Lower lobe of right lung (tissue), 2 donors: ENCODE measurements at places on chromosomes 7 and 10. TPM values are rescaled to one million over a fixed set of nuclear protein-coding genes. Genes with fewer than 3 reads are reported as not detected.
A peak's percentile ranks its signal among the peaks of the same experiment; 100 is the strongest.

The OR2A5 gene
- total RNA-seq, result not detected

DNA sequence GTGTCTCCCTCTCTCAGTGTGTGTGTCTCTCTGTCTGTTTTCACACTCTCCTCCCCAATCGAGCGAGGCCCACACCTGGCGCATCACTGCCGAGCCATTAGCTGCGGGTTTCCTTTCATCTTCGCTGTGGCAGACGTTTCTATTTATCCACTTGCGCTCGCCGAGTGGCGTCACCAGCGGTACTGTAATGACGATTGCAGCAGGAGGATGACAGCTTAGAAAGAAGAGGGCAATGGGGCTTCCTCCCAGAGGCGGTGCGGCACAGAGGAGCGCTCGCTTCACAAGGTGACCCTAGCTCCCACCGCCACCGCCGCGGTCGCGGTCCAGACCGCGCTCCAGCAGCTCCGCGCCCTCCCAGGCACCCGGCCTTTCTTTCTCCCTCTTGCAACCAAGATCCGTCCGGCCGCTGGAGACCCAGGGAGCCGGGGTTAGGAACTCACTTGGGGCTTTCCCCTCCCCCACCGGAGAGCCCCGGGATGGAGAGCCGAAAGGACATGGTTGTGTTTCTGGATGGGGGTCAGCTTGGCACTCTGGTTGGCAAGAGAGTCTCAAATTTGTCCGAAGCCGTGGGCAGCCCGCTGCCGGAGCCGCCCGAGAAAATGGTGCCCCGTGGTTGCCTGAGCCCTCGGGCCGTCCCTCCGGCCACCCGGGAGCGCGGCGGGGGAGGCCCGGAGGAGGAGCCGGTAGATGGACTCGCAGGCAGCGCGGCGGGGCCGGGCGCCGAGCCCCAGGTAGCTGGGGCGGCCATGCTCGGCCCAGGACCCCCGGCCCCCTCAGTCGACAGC lies at the start of gene EVX1:
EVX1 (plus strand) TSS at position 248 of the 785 bp plus-strand sequence; CDS start at position 477, 229 bp downstream.
- H3K27ac ChIP-seq, result no peak within 1 kb of the TSS
- H3K4me3 ChIP-seq, result peak within 1 kb of the TSS; percentile 11
- peaks cover 100% of the 10 kb centered on the region for H3K27me3 ChIP-seq
- peaks cover 38% of the 10 kb centered on the region for H3K4me1 ChIP-seq
- no peaks in the 10 kb centered on the region for H3K36me3 ChIP-seq

DNA sequence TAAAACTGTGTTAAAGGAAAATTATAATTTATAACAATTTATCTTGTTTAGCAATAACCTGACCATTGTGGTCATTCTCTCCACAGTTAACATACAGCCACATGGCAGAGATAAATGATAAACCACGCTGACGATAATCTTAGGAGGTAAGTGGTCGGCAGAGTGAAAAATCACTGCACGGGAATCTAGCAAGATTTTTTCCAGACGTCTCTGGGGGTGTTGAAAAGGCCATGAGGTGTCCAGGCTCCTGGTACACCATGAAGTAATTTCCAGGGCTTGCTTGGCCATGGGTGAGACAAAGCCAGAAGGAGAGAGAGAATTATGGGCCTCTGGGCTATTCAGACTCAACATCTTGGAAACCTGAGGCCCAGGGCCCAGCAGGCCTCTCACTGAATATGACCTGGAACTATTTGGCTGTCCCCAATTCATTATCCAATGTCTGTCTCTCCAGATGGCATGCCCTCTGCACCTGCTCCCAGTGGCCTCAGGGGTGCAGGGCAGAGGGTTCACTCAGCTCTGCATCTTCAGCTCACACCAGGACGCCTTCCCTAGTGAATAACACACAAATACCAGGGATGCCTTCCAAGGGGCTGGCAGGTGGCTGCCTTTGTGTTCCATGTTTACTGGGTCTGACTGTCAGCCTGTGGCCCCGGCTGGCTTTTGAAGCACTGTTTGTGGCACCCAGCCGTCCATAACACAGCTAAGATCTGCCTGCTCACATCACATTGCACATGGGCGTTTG lies 590.4 kb upstream of the PFKP start:
- no peak for DNase-seq
- H3K27ac ChIP-seq, result no peak overlapping the region
- no peaks in the 10 kb centered on the region for H3K4me1 ChIP-seq
- H3K36me3 ChIP-seq, result no peaks in the 10 kb centered on the region
- H3K27me3 ChIP-seq, result no peaks in the 10 kb centered on the region
- H3K4me3 ChIP-seq, result no peak overlapping the region

GRCh38 chr10:70137927-70138883 lies 5.6 kb upstream of the AIFM2 start:
- DNase-seq, result no peak
- H3K27ac ChIP-seq, result no peak overlapping the region
- H3K4me3 ChIP-seq, result no peak overlapping the region
- H3K27me3 ChIP-seq, result no peaks in the 10 kb centered on the region
- H3K36me3 ChIP-seq, result peaks cover 13% of the 10 kb centered on the region

- H3K36me3 ChIP-seq, result no peaks in the 10 kb centered on the region
- no peak overlapping the region for H3K27ac ChIP-seq
- H3K4me1 ChIP-seq, result no peaks in the 10 kb centered on the region
- H3K27me3 ChIP-seq, result no peaks in the 10 kb centered on the region
Observed at GRCh38 chr10:88292185-88292514, 291.0 kb downstream of the RNLS start.

- H3K27ac ChIP-seq, result peak overlapping the region; percentile 31
- H3K4me3 ChIP-seq, result no peak overlapping the region
- H3K27me3 ChIP-seq, result no peaks in the 10 kb centered on the region
- peaks cover 45% of the 10 kb centered on the region for H3K36me3 ChIP-seq
- no peak for DNase-seq
- peaks cover 36% of the 10 kb centered on the region for H3K4me1 ChIP-seq
Observed at GRCh38 chr7:32588657-32589056, 93.4 kb downstream of the AVL9 start.

The CYP3A7 gene
- total RNA-seq, result 0.21 TPM

- peak; percentile 31 for DNase-seq
- no peaks in the 10 kb centered on the region for H3K27me3 ChIP-seq
- no peak overlapping the region for H3K4me3 ChIP-seq
- H3K27ac ChIP-seq, result no peak overlapping the region
- no peaks in the 10 kb centered on the region for H3K4me1 ChIP-seq
Observed at GRCh38 chr7:254337-255037, 35.5 kb upstream of the FOXL3 start.

GRCh38 chr10:11387044-11387443 lies 224.4 kb downstream of the USP6NL start:
- no peaks in the 10 kb centered on the region for H3K36me3 ChIP-seq
- no peaks in the 10 kb centered on the region for H3K27me3 ChIP-seq
- H3K4me3 ChIP-seq, result no peak overlapping the region
- no peaks in the 10 kb centered on the region for H3K4me1 ChIP-seq
- no peak overlapping the region for H3K27ac ChIP-seq

- DNase-seq, result no peak
- no peak overlapping the region for H3K4me3 ChIP-seq
- H3K27me3 ChIP-seq, result no peaks in the 10 kb centered on the region
Observed at GRCh38 chr10:74863551-74863950, 37.2 kb downstream of the KAT6B start.

The OR13A1 gene
- not detected for total RNA-seq

DNA sequence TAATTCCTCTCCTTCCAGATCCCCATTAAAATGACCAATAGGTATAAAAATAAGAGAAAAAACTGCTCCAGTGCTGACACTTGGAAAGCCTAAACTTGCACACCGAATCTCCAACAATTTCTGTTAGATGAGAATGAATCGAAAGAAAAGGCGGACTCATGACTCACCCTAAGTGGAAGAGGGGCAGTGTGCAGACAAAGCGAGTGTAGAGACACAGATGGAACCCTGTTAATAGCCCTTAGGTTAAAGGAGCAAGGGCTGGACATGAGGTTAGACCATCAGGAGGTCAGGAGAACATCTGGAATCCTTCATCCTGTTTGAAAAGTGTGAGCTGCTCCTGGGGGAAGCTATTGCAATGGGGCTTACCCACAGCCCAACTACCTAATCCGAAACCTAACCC lies 103.4 kb upstream of the GLI3 start:
- H3K4me1 ChIP-seq, result peaks cover 8% of the 10 kb centered on the region
- H3K27me3 ChIP-seq, result no peaks in the 10 kb centered on the region

The SCART1 gene
- 2.4 TPM for total RNA-seq

DNA sequence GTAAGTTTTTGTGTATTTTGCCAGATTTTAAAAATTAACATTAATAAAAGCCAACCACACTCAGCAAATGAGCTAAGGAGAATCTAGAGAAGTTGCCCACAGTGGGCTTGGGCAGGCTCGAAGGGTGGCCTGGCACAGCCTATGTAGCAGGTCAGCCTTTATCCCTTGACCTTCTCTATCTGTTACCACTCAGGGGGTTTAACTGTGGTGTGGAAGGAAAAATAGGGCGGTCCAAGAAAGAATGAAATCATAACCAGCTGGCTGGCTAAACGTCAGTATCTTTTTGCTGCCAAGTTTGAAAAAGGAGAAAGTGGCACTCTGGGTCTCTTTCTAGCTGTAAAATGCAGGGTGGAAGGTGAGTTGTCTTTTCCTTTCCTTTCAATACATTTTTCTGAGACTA lies 130.3 kb upstream of the ASAH2 start:
- H3K27ac ChIP-seq, result no peak overlapping the region
- H3K36me3 ChIP-seq, result no peaks in the 10 kb centered on the region
- H3K4me3 ChIP-seq, result no peak overlapping the region
- H3K27me3 ChIP-seq, result no peaks in the 10 kb centered on the region

DNA sequence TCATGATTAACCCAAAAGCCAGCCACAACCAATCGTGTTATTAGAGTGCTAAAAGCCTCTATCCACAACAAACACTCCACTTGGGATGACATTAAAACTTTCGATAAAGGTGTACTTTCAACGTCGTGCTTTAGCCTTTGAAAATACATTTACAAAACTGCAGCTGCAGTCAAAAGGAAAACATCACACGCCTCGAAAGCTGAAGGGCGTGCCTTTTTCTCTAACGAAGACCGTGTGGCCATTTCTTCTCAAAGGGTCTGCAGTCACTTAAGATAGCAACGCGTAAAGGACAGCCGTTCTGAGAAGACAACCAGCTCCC lies 1.1 kb downstream of the ARHGAP12 start:
- DNase-seq, result no peak
- no peaks in the 10 kb centered on the region for H3K36me3 ChIP-seq
- peak overlapping the region; percentile 96 for H3K27ac ChIP-seq
- H3K4me3 ChIP-seq, result peak overlapping the region; percentile 81
- H3K27me3 ChIP-seq, result no peaks in the 10 kb centered on the region

- H3K27ac ChIP-seq, result peak overlapping the region; percentile 61
- no peaks in the 10 kb centered on the region for H3K27me3 ChIP-seq
- H3K36me3 ChIP-seq, result no peaks in the 10 kb centered on the region
- peaks cover 94% of the 10 kb centered on the region for H3K4me1 ChIP-seq
Observed at GRCh38 chr10:125152450-125153368, 7.7 kb downstream of the CTBP2 start.

DNA sequence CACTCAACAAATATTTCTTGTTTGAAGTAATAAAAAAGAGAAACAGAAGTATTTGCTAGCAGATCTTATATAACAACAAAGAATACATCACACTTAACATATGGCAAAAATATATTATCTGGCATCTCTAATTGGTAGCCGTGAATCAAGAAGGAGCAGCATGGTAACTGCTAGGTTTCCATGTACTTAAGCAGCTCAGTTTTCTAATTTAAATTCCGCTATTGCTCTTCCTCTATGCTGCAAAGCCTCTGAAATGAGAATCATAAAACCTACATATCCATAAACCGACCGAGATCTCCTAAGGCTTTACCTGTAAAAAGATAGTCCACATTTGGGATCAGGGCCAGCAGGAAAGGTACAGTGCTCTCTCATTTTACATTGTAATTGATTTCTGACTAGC lies 76.6 kb upstream of the PTPRZ1 start:
- DNase-seq, result no peak
- no peaks in the 10 kb centered on the region for H3K36me3 ChIP-seq
- H3K4me1 ChIP-seq, result no peaks in the 10 kb centered on the region
- H3K27me3 ChIP-seq, result no peaks in the 10 kb centered on the region
- no peak overlapping the region for H3K4me3 ChIP-seq

- H3K36me3 ChIP-seq, result no peaks in the 10 kb centered on the region
- no peaks in the 10 kb centered on the region for H3K27me3 ChIP-seq
- H3K27ac ChIP-seq, result no peak overlapping the region
- no peak for DNase-seq
Observed at GRCh38 chr10:54496852-54497251, 304.2 kb downstream of the PCDH15 start.

The VAX1 gene
- not detected for total RNA-seq

The DENND2A gene
- total RNA-seq, result 19.0 TPM

DNA sequence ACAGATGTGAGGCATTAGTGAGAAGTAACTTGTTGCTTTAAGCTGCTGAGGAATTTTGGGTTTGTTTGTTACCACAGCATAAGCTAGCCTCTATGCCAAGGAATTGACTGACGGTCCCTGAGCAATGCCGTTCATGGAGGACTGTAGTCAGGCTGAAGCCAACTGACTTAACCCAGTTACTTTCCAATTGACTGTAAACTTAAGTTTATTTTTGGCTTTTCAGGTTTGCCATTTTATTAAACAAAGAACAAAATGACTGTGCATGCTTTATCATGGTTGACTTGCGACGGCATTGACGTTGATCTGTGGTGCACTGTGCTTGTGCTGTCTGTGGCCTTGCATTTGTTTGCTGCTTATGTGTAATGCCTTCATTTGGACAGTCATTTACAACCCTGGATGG lies 53.5 kb downstream of the DNAJB9 start:
- H3K4me1 ChIP-seq, result no peaks in the 10 kb centered on the region
- no peak for DNase-seq
- no peaks in the 10 kb centered on the region for H3K36me3 ChIP-seq
- H3K27me3 ChIP-seq, result no peaks in the 10 kb centered on the region

The SPDYE2B gene
- not detected for total RNA-seq

DNA sequence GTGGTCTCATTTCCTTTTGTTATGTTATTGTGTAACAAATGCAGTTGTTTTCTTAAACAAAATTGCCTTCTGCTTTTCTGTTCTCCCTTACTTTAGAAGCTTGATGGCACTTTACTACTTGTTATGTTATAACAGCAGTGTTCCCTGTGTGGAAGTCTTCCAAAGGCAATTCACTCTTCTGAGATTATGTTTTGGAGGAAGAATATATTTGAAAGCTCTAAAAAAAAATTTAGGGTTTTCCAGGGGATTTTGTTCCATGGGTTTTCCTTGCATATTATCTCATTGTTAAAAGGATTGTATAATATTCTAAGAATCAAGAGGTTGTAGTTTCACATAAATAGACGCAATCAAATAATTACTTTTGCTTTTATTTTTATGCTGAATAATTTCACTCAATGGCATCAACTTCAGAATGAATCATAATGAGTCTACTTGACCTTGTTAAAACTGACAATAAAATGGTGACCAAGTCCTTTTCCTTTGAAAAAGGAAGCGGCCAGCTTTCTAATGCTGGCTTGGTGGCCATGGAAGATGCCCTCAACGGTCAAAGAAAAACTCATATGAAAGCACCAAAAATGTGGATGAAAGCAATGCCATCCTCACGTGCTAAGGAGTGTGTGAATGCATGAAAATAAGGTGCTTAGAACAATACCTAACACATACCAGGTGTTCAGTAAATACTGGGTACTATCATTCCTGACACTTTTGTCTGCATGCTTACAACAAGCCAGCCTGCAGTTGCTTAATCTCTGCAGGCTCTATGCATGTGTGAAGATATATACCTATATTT lies 92.4 kb upstream of the KLF6 start:
- no peaks in the 10 kb centered on the region for H3K36me3 ChIP-seq
- no peaks in the 10 kb centered on the region for H3K27me3 ChIP-seq
- H3K4me3 ChIP-seq, result peak overlapping the region; percentile 5
- peaks cover 42% of the 10 kb centered on the region for H3K4me1 ChIP-seq
- DNase-seq, result no peak
- peak overlapping the region; percentile 83 for H3K27ac ChIP-seq
